Activated CD4-positive, alpha-beta T cell treated with anti-CD3 and anti-CD28 coated beads, Interleukin-2, amount 10 ng/mL, durations not matched to agents 24 days and 14 days (primary cell): ENCODE measurements at places on chromosomes 2 and 18. TPM values are rescaled to one million over a fixed set of nuclear protein-coding genes. Genes with fewer than 3 reads are reported as not detected.

Gene SRD5A2
- total RNA-seq = not detected in 2 replicates

Gene STARD6
- not detected in 2 replicates for total RNA-seq

Gene SFT2D3
- total RNA-seq = 5.9 and 6.3 TPM in 2 replicates

Gene GDF7
- total RNA-seq = 0.26 TPM in 2 replicates

GRCh38 chr2:239883326-239884050, 141.7 kb downstream of the NDUFA10 start:
- no peak for DNase-seq
